ENCODE measurements at places on chromosomes 5 and 9.

DNA sequence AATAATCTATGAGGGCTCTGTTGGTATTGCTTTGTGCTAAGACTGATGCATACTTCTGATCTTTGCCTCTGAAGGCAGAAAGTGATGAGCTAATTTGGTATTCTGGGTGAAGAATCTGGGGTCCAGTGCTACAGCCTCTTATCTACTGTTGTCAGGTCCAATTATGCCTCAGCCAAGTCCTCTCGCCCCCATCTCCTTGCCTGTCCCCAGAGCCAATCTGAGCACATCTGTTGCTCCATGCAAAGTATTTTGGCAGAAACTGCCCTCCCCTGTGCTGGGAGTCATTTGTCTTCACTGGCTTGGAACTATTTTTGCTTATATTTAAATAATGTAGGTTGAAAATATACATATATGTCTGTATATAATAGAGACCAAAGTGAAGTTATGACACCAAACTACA lies 23.4 kb downstream of the LSM11 start:
- no peak for DNase-seq
- no peak overlapping the region for H3K27ac ChIP-seq
- H3K36me3 ChIP-seq: peaks cover 2% of the 10 kb centered on the region
- no peaks in the 10 kb centered on the region for H3K27me3 ChIP-seq
- peaks cover 5% of the 10 kb centered on the region for H3K4me1 ChIP-seq
- H3K4me3 ChIP-seq: no peak overlapping the region

DNA sequence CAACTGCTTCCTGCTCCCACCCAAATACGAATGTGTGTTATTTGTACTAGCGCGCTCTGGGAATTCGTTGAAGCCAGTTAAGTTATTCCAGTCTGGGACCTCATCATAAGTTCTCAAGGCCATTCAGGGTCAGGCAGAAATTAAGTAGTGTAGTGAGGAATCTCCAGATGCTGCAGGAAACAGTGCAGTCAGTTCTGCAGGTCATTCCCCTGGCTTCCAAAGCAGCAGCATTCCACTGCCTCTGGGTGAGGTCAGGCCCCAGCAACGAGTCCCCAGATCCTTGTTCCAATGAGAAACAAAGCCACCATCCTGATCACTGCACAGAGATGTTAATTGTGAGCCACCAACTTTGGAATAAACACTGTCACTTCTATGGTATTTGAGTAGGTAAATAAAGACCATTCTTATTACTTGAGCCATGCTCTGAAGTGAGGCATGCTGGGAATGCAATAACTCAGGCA lies 33.1 kb downstream of the SVEP1 start:
- DNase-seq: no peak
- H3K27ac ChIP-seq: no peak overlapping the region

DNA sequence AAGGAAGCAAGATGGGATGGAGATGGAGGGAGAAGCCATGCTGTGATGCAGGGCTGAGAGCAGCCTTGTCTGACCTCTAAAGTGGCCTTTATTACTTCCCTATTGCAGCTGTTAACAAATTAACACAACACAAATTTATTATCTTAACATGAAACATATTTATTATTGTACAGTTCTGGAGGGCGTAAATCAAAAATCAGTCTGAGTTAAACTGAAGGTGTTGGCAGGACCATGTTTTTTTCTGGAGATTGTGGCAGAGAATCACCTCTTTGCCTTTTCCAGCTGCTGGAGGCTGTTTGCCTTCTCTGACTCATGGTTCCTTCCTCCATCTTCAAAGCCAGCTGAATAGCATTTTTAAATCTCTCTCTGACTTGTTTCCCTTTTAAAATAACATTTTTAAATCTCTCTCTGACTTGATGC lies 7.2 kb upstream of the MCC start:
- H3K27me3 ChIP-seq: peaks cover 27% of the 10 kb centered on the region
- no peak for DNase-seq
- no peak overlapping the region for H3K4me3 ChIP-seq
- peaks cover 2% of the 10 kb centered on the region for H3K36me3 ChIP-seq
- H3K4me1 ChIP-seq: peaks cover 5% of the 10 kb centered on the region

DNA sequence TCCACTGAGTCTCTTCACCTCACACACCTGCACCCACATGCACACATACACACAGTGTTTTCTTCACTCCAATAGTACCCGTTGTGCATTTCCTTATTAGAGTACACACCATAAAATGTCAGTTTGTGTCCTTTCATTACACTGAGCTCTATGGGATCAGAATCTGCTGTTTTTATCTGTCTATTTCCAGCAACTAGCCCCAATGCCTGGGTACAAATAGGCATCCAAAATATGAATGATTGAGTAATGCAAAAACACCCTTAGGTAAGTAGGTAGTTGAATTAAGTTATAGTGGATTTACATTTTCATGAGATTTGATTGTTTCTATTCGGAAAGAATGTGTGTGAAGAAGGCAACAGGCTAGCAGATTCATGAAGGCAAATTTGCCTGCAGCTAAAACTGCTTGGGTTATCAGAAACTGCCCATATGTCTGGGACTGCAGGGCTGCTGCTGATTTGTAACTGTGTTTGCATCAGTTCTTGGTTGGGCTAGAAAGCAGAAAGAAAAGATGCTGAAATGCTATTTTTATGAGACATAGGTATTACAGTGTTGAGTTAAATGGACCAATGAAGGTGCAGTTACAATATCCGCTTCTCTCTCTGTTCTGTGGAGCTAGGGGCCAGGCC lies 26.9 kb downstream of the PPP3R2 start:
- H3K27ac ChIP-seq: no peak overlapping the region
- no peak for DNase-seq
- no peak overlapping the region for H3K4me3 ChIP-seq
- no peaks in the 10 kb centered on the region for H3K4me1 ChIP-seq
- no peaks in the 10 kb centered on the region for H3K27me3 ChIP-seq
- peaks cover 29% of the 10 kb centered on the region for H3K36me3 ChIP-seq

GRCh38 chr9:71634752-71635151 lies 133.6 kb downstream of the CEMIP2 start:
- no peak overlapping the region for H3K4me3 ChIP-seq
- H3K36me3 ChIP-seq: no peaks in the 10 kb centered on the region
- H3K27ac ChIP-seq: no peak overlapping the region

DNA sequence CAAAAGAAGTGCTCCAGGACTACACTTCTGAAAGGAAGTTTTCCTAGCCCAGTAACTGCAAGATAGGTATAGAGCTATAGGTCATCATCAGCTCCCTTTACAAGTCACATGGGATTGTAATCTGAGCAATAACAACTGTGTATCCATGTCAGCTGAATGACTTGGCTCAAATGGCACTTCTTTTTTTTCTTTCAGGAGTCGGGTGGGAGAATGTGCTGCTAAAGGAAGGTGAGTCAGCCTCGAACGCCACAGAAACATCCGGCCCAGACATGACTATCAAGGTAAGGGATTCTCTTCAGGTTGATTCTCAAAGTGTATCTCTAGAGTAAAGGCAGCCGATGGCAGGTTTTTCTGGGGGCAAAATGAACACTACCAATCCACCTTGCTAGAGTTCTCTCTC lies 192.2 kb downstream of the C9orf152 start:
- H3K27me3 ChIP-seq: no peaks in the 10 kb centered on the region
- no peak overlapping the region for H3K27ac ChIP-seq
- no peak for DNase-seq
- H3K4me1 ChIP-seq: peaks cover 17% of the 10 kb centered on the region

DNA sequence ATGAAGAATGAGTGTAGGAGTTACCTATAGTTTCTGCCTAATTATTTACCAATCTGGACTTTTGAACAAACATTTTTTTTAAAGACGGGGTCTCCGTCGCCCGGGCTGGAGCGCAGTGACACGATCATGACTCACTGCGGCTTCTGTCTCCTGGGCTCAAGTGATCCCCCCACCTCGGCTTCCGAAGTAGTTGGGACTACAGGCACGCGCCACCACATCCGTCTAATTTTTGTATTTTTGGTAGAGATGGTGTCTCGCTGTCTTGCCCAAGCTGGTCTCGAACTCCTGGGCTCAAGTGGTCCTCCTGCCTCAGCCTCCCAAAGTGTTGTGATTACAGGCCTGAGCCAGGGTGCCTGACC lies 1.5 kb downstream of the CTNNA1 start:
- H3K4me1 ChIP-seq: peaks cover 35% of the 10 kb centered on the region
- peaks cover 34% of the 10 kb centered on the region for H3K36me3 ChIP-seq
- H3K4me3 ChIP-seq: peak overlapping the region; percentile 87
- peak overlapping the region; percentile 93 for H3K27ac ChIP-seq
- no peaks in the 10 kb centered on the region for H3K27me3 ChIP-seq

- H3K4me3 ChIP-seq: no peak overlapping the region
- no peaks in the 10 kb centered on the region for H3K27me3 ChIP-seq
- no peak overlapping the region for H3K27ac ChIP-seq
- no peaks in the 10 kb centered on the region for H3K36me3 ChIP-seq
Measured at GRCh38 chr9:123814496-123814895, 115.4 kb downstream of the DENND1A start.

DNA sequence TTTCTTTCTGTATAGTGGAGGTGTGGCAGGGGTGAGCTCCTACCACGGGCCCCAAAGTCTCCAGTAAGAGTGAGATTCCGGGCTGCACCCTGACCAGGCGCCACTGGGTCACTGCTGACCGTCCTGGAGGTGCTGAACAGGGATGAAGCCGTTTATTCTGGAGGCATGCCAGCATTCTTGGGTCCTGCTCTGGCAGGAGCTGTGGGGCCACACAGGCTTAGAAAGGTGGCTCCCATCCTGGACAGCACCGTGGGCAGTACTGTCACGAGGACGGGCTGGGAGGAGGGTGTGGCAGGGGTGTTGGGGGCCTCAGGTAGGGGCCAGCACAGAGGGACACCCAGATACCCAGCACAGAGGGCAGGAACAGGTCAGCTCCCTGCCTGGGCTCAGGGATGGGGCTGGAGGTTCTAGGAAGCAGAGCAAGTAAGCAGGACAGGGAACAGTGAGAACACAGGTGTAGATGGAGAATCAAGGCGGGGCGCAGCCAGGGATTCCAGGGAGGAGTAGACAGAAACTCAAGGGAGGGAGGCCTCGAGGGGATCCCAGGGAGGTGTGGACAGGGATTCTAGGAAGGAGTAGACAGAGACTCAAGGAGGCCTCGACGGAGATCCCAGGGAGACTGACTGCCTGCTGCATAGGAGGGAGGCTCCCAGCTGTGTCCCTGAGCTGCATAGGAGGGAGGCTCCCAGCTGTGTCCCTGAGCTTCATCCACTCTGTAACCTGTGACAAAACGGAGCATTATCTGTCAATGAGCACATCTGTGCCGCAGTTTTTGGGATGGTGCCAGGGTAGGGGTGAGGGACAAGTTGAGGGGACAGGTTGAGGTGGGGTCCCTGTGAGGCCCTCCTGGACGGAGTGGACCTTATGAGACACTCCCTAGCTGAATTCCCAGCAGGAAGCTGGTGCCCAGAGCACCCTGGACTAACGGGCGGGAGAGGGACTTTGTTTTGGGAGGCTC lies 1.1 kb upstream of the PLEKHG4B start:
- peaks cover 20% of the 10 kb centered on the region for H3K4me1 ChIP-seq
- peaks cover 3% of the 10 kb centered on the region for H3K36me3 ChIP-seq
- peak; percentile 81 for DNase-seq
- peaks cover 80% of the 10 kb centered on the region for H3K27me3 ChIP-seq

DNA sequence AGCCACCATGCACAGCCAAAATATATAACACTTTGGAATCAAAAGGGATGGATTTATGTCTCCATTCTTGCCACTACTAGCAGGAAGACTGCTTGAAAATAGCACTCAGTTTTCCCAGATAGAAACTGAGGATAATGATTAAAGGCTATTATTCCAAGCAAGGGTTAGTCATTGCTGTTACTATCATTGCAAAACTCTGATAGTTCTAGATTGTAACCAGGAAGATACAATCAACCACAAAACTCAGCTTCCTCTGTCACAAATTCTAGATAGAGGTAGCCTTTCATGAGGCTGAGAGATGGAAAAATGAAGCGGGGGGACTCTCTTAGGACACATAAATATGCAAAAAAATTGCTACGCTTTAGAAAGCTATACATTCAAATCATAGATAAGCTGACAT lies 3.1 kb downstream of the ANXA1 start:
- H3K27ac ChIP-seq: peak overlapping the region; percentile 95
- peaks cover 23% of the 10 kb centered on the region for H3K36me3 ChIP-seq
- DNase-seq: no peak
- peaks cover 72% of the 10 kb centered on the region for H3K4me1 ChIP-seq

GRCh38 chr5:87765009-87765408 lies 352.3 kb upstream of the CCNH start:
- H3K27me3 ChIP-seq: peaks cover 12% of the 10 kb centered on the region
- H3K4me1 ChIP-seq: no peaks in the 10 kb centered on the region
- no peaks in the 10 kb centered on the region for H3K36me3 ChIP-seq
- no peak for DNase-seq
- no peak overlapping the region for H3K27ac ChIP-seq
- H3K4me3 ChIP-seq: no peak overlapping the region

GRCh38 chr9:134234001-134234660 lies 69.8 kb upstream of the RNU6ATAC start:
- H3K36me3 ChIP-seq: no peaks in the 10 kb centered on the region
- no peak overlapping the region for H3K4me3 ChIP-seq

DNA sequence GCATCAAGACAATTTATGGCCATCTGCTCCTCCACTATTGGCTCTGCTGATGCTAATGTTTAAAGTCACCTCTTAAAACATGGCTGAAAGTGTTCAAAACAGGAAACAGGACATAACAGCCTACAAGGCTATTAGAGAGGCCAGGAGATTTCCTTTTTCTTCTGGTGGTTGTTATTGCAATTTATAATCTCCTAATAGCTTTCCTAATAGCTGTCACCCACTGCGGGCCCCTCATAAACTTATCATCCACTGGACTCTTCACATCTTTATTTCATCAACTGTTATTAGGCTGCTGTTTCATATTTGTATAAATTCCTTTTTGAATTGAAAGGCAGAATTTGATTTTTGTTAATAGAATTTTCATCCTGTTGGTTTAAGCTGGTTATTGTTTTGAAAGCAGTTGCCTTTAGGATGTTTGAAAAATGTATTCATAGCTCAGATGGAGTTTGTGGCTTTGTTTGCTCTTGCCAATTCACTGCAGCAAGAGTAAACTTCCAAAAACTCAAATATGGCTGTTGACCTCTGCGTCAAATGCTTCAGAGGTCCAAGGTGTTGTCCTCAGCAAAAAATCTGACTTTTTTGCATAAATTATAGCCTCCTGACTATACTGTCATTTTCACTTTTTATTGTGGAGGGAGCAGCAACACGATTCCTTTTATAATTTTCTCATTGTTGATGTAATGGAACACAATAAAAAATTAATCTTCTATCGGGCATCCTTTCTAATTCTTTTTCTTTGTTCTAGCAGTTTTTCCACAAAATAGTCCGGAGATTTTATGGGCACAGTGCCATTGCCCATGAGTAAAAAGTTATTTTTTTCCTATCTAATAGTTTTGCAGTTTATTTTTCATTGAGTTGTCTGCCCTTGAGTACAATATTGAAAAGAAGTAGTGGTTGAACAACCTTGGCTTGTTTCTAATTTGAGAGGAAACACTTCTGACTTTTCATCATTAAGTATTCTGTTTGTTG lies 69.3 kb downstream of the MAT2B start:
- H3K27ac ChIP-seq: no peak overlapping the region
- no peak for DNase-seq
- no peaks in the 10 kb centered on the region for H3K4me1 ChIP-seq
- no peak overlapping the region for H3K4me3 ChIP-seq
- peaks cover 8% of the 10 kb centered on the region for H3K27me3 ChIP-seq
- H3K36me3 ChIP-seq: no peaks in the 10 kb centered on the region

- DNase-seq: no peak
- no peaks in the 10 kb centered on the region for H3K4me1 ChIP-seq
- H3K4me3 ChIP-seq: no peak overlapping the region
- no peaks in the 10 kb centered on the region for H3K36me3 ChIP-seq
- no peaks in the 10 kb centered on the region for H3K27me3 ChIP-seq
Measured at GRCh38 chr9:105421154-105421553, 26.7 kb upstream of the FSD1L start.

Measured in osteocyte (in vitro differentiated cells).